NCI-H1092 treated with DMSO at 0.1 percent for 48 hours (cell line): ENCODE measurements at places on chromosomes 1 and 21.

DNA sequence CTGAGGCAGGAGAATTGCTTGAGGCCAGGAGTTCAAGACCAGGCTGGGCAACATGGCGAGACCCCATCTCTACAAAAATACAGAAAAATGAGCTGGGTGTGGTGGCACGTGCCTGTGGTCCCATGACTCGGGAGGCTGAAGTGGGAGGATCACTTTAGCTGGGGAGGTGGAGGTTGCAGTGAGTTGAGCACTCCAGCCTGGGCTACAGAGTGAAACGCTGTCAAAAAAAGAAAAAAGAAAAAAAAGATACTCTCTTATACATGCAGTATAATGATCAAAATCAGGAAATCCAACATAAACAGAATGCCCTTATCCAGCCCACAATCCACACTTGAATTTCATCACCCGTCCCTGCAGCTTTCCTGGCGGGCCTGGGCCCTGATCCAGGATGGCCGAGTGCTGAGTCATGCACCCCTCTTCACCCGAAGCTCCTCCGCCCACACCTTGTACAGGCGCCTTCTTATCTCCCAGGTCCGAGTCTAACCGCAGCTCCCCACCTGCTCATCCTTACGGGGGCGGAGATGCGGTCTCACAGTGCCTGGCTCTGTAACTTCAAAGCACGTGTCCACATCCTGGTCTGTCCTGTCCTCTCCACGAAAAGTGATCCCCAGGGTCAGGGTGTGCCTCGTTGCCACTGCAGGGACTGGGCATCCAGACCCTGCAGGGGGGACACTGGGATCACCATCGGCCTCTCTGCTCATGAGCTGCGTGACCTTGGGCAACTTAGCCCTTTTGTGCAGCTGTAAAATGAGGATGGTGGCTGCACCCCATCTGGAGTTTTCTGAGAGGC is 120.2 kb upstream of the SLC45A1 start:
- no peak for DNase-seq

- no peak for DNase-seq
These were observed 1357.7 kb downstream of the NCAM2 start for GRCh38 chr21:22355949-22356348.

DNA sequence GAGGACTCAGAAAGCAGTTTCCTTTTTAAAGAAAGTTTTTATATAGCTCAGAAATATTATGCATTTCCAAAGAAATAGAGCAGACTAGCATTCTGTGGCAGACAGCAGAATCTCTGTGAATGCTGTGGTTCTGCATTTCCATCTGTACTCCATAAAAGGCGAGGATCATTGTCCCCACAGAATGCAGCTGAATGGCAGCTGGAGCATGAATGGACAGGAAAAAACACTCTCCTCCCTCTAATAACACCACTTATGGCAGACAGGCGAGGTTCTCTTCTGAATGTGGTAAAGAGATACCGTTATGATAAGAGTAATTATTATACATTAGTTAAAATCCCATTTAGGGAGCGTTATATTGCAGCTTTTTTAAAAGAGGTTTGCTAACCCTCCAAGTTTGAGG is 81.4 kb upstream of the WLS start:
- DNase-seq = peak; percentile 95

- no peak for DNase-seq
These were observed 66.8 kb downstream of the KCNN3 start for GRCh38 chr1:154802982-154803920.

DNA sequence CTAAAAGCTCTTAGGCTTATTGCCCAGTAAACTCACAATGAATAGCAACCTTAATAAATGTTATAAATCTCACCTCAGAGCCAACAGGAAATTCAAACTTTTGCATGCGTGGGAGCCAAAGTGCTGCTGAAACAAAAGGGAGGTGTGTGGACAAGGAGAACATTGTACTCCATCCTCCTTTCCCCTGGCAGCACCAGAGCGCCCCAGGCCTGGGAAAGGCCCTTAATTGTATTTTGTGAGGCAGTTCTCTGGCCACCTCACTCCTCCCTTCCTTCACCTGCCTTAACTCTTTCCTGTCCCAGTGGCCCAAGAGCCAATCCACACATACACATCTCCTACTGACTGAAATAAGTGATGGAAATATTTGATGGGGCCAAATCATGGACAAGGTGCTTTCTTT is 648.5 kb downstream of the LMO4 start:
- no peak for DNase-seq

DNA sequence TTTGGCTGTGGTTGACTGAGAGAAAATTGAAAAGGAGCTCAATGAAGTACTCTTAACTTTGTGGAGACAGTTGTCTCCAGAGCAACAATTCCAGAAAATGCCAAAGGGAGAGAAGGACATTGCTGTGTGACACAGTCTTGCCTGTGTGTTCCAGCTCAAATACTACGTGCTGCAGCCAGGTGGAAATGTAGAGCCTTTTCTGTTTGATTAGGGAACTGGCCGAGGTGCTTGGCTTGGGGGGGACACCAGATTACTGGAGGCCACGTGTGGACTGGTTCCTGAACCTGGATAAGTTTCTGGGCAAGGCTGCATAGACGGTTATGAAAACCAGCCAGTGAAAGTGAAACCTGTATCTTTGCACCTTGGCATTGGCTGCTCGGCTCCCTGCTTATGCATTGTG is 217.9 kb downstream of the CTH start:
- no peak for DNase-seq

DNA sequence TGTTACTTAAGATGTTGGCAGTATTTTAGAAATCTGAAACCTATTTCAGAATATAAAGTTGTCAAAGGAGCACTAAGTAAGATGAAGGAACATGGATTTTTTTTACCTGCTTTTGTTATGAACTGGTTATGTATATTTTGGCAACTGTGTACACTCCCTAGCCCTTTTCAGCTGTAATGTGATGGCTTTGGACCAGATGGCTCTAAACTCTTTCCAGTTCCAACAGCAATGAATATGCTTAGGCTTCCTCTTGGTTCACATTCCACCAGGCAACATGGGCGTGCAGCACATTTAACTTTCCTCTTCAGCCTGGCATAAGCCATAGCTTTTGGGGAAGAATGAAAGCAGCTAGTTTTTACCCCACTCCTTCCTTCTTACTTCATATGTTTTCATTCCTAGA is 95.6 kb upstream of the ADAMTS5 start:
- no peak for DNase-seq

- no peak for DNase-seq
These were observed 482.4 kb downstream of the NPHP4 start for GRCh38 chr1:5509664-5510452.

GRCh38 chr21:39441502-39442475 is 3.8 kb downstream of the LCA5L start:
- peak; percentile 62 for DNase-seq

GRCh38 chr1:208080396-208081286 is 163.5 kb downstream of the PLXNA2 start:
- DNase-seq = no peak

- DNase-seq = no peak
These were observed 49.6 kb downstream of the OSBPL9 start for GRCh38 chr1:51666478-51666877.

DNA sequence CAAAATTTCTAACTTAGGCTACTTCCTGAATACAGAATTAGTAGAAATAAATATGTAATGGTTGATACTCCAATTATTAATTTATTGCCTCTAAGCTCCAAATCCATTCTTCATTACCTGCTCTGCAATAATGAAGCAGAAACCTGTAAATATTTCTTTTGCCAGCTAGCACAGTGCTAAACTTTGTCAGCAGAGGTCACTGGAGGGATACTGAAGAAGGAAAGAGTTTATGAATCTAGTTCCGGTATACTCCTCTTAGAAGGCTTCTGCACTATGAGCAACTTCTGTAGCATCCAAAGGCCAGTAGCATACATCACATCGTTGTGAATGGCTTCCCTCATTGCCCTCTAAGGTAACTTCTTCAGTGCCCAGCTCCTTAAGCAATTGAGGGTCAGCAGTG is 81.0 kb upstream of the LHX8 start:
- no peak for DNase-seq

DNA sequence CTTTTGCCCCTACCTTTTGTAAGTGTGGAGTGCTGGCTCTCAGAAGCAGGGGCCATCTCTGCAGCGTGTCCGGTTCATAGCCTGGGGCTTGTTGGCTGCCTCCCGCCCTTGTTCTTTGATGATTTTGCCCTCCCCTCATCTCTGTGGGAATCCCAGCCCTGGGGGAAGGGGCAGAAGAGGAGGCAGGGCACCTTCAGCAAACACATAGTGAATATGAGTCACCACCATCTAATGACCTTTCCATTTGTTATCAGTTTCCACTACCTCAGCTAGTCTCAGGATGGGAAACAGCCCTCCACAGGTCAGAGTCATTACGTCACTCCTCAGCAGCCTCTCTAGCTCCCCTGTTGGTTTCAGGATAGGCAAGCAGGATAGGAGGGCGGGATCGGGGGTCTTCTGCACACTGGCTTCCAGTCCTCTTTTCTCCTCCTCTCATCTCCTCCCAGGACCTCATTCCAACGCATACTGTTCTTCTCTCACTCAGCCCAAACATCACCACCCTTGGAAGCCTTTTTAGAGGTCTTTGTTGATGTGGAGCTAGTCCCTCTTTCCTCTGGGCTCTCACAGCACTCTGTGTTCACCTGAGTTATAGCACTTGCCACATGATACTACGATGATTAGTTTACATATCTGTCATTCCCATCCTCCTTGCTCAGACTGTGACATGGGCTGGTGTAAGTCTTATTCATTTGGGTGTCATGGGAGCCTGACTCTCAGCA is 15.8 kb downstream of the GADD45A start:
- DNase-seq = no peak

GRCh38 chr1:30919025-30919881 is 10.7 kb upstream of the SDC3 start:
- DNase-seq = no peak

GRCh38 chr1:195591917-195592672 is 1016.1 kb downstream of the KCNT2 start:
- DNase-seq = no peak

GRCh38 chr1:3943806-3944577 is 43.9 kb upstream of the C1orf174 start:
- DNase-seq = no peak

DNA sequence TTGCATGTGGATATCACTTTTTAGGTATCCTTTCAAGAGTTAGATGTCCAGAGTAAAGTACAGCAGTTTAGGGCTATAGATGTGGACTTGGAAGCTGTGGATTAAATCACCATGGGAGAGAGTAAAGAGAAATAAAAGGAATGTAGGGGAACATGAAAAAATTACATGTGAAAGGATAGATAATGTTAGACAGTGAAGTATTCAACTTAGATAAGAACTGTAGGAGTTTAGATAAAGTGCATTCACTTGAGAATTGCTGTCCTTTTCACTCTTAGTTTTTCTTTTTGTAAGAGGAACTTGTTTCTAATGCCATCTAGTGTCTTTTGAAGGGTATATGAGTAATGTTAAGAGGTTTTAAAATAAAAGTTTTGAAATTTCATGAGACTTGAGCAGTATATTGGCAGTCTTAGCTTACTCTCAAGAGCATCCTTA is 40.1 kb downstream of the MAST2 start:
- DNase-seq = peak; percentile 10

DNA sequence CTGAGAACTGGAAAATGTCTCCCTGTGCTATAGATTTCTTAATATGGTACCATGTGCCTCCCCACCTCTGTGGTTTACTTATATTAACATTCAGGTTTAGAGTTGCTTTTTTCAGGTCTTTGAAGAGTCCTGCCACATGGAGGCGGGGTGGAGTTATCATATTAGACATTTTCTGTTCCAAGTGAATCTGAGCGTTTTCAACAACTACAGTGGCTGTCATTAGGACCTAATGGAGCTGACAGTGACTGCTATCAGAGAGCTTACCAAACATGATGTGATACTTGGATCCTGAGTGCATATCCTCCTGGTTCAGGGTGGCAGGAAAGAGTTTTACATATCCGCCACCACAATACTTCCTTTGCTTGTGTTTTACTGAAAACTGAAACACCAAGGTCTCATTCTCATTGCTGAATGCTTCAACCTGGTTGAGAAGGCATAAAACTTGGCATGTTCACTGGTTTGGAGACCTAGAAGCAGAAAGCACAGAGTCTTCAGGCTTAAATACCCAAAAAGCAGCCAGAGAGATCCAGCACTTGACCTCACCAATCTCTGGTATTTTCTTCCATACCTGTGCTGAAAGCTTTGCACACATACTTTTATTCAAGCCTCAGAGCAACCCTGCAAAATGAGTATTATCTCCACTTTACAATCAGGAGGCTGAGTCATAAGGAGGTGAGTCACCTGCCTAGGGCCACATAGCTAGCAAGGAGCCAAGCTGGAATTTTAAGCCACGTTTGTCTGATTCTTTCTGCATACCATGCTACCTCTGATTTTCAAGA is 47.4 kb upstream of the OSBPL9 start:
- no peak for DNase-seq

- DNase-seq = no peak
These were observed 19.5 kb upstream of the COL6A2 start for GRCh38 chr21:46078322-46078977.

GRCh38 chr1:168626326-168626725 is 49.9 kb downstream of the XCL1 start:
- no peak for DNase-seq

- no peak for DNase-seq
These were observed 174.8 kb upstream of the VAMP3 start for GRCh38 chr1:7596126-7596965.

DNA sequence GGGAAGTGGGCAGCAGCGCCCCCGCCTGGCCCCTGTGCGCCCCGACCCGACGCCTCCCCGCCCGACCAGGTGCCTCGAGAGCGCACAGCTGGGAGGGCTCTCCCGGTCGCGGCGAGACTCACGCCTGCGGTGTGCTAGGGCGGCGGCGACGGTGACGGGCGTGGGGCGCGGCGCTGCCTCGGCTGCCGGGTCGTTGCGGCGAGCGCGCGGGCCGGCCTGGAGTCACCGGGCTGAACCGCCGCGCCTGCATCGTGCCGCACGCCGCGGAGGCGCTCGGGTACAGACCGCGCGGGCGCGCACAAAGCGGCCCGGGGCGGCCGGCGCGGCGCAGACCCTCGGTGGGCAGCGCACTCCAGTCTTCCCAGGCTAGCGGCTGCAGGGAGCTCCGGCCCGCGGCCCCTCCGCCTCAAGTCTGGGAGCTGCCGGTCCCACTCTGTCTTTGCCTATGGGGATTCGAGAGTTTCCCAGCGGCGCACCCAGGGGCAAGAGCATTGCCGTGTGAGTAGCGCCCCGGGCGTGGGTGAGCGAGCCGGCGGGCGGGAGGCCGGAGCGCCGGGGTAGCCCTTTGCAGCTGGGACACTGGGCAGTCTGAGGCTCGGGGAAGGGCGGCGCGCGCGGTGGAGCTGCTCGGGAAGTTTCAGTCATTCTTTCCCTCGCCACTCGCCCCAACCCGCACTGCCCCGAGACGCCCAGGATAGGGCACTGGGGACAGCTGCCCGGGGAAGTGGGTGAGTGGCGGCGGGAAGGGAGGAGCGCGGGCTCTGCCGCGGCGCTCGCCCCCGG is at the start of gene SLC35F3:
Gene SLC35F3, plus strand, starts transcription at position 44 of the 783 bp plus-strand sequence.
- peak; percentile 65 for DNase-seq

DNA sequence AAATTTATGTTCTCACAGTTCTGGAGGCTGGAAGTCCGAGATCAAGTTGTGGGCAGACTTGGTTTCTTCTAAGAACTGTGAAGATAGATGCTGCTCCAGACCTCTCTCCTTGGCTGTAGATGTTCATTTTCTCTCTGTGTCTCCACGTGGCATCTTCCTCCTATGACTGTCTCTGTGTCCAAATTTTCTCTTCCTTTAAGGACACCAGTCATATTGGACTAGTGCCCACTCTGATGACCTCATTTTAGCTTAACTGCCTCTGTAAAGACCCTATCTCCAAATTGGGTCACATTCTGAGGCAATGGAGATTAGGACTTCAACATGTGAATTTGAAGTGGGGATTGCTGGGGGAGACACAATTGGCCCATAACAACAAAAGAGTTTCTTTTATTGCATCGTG is 125.3 kb upstream of the ETS2 start:
- no peak for DNase-seq
